ENCODE measurements at places on chromosomes 16 and 17. TPM values are rescaled to one million over a fixed set of nuclear protein-coding genes. Genes with fewer than 3 reads are reported as not detected.

- DNase-seq: no peak
These were observed 59.9 kb downstream of the ABR start for GRCh38 chr17:1119924-1120323.

- no peak for DNase-seq
These were observed 6.5 kb downstream of the MAPT start for GRCh38 chr17:45900723-45901415.

DNA sequence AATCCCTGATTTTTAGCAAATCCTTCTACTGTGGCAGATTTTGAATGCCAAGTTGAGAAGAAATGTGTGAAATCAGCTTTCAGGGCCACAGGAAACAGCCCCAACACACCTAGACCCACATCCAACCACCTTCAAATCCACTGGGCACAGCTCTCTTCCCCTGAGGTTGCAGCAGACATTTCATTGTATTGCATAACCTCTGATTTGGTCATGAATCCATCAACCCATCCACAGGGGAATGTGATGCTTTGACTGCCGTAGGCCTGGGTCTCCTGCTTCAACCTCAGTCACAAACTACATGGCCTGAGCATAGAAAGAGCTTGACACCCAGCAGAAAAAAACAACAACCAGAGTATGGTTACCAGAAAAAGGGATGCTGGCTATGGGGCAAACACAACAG, 145.6 kb downstream of the GSG1L start:
- DNase-seq: no peak

DNA sequence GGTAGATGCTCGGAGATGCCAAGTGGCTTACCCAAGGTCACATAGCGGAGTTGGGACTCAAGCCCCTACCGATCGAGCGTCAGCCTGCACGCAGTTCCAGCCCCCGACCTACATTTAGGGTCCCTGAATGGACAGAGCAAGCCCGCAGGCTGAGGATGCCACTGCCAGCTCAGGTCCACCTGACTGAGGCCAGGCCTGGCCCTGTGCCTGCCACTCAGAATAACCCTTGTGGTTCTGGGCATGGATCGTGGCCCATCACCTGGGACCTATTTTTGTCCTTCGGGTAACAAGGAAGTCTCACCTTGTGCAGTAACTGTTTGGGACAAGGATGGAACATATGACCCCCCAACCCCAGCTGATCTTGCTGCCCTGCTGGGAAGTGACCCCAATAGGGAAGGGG, 17.1 kb downstream of the CDH16 start:
- no peak for DNase-seq

The ALOX12B gene
- not detected for total RNA-seq

Data from RPMI7951 (cell line).